ENCODE measurements at places on chromosomes 12 and 14.

DNA sequence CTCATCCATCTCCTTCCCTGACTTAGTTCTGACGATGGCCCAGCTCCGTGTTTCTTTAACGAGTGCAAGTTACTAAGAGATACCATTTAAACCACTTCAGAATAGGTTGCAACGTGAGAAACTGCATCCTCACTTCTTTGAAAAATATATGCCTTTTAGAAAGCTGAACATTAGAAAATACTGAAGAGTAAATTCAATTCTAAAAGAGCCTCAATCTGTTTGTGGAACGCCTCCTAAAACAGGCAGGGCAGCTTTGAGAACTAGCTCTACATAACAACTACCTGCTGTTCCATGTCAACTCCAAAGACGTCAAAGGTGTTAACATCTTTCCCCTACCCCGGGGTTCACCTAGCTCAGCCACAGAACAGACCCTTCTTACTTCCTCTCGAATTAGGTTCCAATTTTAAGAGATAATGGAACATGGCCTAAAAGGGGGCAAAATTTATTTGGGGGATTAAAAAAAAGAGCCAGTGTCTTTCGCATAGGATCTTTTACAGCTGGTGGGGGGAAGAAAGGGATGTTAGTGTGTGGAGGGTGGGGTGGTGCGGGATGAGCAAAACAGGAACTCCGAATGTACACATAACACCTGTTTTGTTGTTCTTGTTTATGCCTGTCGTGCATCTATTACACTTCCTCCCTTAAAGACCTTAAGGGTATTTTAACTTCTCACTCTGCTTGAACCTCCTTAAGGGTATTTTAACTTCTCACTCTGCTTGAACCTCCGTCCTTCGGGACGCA lies 3.3 kb downstream of the BHLHE41 start:
- DNase-seq = no peak

DNA sequence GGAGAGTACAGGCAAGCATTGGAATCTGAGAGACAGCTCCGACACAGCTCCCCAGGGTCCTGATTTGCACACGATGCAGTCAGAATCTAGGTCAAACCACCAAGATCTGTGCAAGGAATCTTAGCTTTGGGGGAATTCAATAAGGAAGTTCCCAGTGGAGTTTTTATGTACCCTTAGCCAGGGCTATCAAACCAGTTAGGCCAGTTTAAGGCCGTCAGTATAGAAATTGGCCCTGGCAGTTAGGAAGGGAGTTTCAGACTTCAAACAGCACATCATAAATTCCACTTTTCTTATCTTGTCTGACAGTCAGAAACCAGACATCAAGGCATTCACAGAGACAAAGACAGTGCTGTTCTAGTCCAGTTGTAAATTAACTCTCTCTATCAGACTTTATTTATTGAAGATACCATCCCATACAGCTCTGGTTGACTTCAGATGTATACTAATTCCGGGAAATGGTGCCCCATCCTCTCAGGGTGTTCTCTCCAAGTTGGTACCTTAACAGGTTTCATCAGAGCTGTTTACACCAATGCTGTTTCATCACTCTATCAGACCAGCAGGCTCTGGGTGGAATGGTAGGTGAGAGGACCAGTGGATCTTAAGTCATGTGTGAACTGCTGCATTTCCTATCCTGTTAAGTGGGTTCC lies 157.5 kb upstream of the ATF7IP start:
- DNase-seq = no peak

DNA sequence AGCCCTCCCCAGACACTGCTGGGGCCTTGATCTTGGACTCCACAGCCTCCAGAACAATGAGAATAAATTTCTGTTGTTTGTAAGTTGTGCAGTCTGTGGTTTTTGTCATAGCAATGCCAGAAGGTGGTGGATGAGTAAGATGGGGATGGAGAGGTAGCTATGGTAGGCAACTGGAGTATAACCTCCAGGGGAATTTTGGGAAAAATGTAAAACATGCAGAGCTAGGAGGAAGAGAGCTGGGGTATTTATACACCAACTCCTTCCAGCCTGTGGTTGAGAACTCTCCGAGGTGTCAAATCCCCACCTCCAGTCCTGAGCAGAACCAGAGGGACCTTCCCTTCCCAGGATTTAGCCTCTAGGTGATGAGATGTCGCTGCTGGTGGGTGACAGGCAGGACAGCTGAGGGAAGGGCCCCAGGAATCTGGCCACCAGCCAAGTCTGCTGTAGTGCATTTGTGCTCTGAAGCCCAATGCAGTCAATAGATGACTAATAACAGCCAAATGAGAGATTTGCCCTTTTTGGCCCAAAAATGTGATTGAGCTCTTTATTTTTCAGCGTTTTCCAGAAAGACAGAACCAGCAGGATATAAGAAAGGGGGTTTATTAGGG lies 19.1 kb upstream of the CEP170B start:
- no peak for DNase-seq

DNA sequence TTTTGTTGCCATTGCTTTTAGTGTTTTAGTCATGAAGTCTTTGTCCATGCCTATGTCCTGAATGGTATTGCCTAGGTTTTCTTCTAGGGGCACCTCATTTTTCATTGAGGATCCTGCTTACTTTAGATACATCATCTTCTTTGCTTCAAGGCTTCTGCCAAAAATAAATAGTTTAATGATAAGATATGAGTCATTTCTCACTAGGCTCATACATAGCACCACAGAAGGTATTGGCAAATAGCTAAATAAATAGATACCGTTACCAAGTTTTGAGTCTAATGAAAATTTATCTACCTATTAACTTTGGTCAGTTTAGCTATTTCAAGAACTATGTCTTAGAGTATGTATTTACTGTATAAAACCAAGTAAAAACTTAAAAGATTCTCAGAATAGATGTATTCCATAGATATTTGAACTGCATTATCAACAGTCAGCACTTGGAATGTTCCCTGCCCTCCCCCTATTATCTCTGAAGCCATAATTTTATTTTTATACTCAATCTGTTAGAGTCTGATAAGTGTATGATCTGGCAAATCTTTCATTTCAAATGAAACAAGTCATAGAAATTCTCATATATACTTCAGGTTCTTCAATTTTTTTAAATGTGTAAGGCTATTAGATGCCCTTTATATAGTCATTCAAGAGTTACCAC lies 310.2 kb downstream of the CCDC91 start:
- no peak for DNase-seq

DNA sequence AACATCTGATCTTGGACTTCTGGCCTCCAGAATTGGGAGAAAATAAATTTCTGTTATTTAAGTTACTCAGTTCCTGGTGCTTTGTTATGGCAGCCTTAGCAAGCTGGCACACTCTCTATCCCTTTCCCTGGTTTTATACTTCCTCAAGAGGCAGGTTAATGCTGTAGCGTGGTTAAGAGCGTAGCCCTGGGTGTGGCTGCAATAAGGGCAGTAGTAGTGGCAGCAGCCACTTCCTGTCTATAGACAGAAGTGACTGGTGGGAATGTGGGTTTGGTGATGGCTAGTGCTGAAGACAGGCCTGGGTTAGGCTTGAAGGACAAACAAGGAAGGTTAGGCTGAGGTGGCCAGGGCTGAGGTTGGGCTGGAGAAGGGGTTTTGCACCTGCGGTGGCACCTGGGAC lies 3.6 kb upstream of the LGALS3 start:
- no peak for DNase-seq

GRCh38 chr14:99224116-99224910 lies 47.7 kb downstream of the BCL11B start:
- DNase-seq = no peak

GRCh38 chr12:24903329-24904088 lies 45.4 kb downstream of the BCAT1 start:
- DNase-seq = no peak

GRCh38 chr12:109880043-109880931 lies at the start of gene GLTP:
Gene GLTP, minus strand, starts transcription at chr12:109880541. Its CDS starts 167 bp downstream, at chr12:109880374.
- peak; percentile 91 for DNase-seq

DNA sequence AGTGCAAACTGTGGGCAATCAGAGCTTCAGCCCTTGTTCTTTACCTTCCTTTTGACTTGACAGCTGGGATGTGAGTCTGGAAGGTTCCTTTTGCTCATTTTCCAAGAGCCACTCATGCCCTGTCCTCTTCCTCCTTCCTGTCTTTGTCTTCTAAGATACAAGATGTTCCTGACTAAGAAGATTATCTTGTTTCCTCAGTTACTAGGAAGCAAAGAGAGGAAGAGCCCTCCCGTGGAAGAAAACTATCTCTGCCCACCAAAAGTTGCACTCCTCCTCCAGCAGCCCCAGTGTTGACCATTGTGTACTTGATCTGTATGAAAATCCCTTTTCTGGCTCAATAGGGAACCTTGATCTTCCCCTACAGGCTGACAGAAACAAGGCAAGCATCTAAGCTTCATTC lies 138.0 kb downstream of the C12orf75 start:
- DNase-seq = no peak

DNA sequence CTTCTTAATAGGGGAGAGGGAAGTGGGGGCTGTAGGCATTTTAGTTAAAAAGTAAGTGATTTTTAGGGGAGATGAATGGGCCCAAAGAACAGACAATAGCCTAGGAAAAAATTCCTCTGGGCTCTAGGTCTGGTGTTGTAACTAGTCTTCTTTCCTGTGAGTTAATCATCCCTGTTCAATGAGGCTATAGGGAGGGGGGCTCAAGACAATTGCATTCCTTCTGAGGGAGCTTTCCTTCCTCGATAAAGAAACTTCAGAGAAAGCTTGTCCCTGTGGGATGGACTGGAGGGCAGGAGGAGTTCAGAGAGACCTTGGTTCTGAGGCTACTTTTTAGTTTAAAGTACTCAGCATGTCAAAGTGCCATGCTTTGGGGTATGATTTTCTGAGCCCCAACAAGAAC lies 127.2 kb downstream of the BBS10 start:
- DNase-seq = no peak

- peak; percentile 14 for DNase-seq
Observed at GRCh38 chr14:59275668-59276067, 87.2 kb downstream of the DAAM1 start.

DNA sequence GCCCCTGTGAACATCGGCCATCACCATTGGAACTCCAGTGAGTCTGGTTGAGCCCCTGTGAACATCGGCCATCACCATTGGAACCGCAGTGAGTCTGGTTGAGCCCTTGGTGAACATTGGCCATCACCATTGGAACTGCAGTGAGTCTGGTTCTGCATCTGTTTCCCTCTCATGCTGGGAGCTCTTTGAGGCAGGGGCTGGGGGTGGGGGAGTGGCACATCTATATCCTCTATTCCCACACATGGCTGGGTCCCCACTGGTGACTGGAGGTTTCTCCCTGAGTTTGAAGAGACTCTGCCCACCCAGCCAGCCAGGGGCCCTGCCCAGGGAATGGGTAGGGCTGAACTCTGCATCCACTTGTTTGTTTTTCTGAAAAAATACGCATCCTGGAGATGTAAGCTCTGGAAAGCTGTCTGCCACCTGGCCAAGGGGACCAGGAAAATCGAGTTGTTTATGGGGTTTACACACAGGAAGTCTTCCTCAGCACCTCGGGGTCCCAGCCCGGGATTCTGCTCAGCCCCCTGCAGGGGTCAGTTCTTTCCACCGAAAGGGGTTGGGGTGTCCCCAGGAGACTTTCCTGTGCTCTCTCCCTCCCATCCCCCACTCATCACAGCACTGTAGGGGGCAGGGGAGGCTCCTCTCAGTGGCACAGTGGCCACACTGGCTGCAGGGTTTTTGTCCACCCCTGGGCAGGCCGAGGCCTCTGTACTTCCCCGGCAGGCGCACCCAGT lies 170.5 kb upstream of the GSC start:
- DNase-seq = no peak

- DNase-seq = no peak
Observed at GRCh38 chr12:18922851-18923250, 184.9 kb downstream of the CAPZA3 start.

DNA sequence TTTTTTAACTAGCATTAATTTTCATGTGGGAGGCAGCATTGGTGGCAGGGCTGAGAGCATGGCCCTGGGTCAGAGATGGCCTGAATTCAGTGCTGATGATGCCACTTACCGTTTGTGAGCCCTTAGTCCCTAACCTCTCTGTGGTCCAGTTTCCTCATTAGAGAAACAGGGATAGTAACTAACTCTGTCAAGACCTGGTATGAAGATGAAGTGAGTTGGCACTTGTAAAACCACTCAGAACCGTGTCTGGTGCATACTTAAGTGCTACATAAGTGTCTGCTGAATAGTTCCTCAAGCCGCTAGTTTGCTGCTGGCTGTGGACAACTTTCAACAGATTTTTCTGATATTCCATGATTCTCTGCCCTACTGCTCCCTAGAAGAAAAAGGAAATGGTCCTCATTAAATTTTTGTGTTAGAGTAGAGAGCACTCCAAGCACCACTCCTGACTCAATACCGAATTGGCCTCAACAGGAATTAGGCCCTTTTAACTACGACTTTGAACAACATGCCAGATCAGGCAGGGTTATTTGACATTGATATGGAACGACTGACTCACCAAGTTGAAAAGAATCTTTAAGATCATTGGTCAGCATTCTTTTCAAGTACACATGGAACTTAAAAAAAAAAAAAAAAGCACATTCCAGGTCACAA lies 250.2 kb downstream of the ANO2 start:
- DNase-seq = no peak

GRCh38 chr12:5733136-5733755 lies 211.8 kb downstream of the ANO2 start:
- no peak for DNase-seq

GRCh38 chr14:30995689-30996088 lies 29.8 kb upstream of the AP4S1 start:
- DNase-seq = no peak

GRCh38 chr12:57534991-57535543 lies 11.9 kb downstream of the DCTN2 start:
- DNase-seq = no peak

GRCh38 chr12:46546634-46547273 lies 174.2 kb upstream of the SLC38A2 start:
- peak; percentile 47 for DNase-seq

GRCh38 chr12:122951979-122952892 lies 14.0 kb downstream of the ABCB9 start:
- peak; percentile 80 for DNase-seq

- no peak for DNase-seq
Observed at GRCh38 chr12:26632756-26633155, 200.2 kb downstream of the ITPR2 start.

DNA sequence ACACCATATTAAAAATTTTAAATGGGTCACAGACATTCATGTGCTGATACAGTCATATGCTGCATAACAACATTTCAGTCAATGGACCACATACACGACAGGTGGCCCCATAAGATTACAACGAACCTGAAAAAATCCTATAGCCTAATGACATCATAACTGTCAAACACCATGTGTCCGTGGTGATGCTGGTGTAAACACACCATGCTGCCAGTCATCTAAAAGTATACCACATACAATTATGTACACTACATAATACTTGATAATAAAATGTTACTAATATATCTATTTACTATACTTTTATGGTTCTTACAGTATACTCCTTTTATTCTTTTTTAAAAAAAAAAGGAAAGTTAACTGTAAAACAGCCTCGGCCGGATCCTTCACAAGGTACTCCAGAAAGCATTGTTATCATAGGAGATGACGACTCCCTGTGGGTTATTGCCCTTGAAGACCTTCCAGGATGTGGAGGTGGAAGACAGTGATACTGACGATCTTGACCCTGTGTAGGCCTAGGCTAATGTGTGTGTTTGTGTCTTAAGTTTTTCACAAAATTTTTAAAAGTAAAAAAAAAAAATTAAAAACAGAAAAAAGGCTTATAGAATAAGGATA lies 5.0 kb upstream of the TDG start:
- DNase-seq = no peak
